ENCODE measurements at places on chromosomes 13 and 19. TPM values are rescaled to one million over a fixed set of nuclear protein-coding genes. Genes with fewer than 3 reads are reported as not detected.

DNA sequence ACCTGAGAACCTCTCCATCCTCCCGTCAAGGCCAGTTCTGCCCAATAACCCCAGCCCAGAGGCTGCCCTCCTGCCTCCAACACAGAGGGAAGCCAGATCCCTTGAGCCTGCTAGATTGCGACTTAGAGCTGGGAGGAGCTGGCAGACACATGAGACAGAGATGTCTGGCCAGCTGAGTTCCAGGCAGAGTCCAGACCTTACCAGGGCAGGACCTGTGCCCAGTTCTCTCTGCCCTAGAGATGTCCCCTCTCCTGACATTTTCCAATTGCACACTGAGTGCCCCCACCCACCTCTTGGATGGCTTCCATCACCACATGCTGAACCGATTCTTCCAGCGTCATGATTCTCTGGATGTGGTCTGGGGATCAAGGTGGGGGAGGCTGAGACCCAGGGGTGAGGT lies 3.0 kb downstream of the HOOK2 start:
- DNase-seq, result no peak

The TYROBP gene
- 0.26 TPM for total RNA-seq

The ZNF787 gene
- 28.7 TPM for total RNA-seq

The RAB3A gene
- total RNA-seq, result 2.0 TPM

DNA sequence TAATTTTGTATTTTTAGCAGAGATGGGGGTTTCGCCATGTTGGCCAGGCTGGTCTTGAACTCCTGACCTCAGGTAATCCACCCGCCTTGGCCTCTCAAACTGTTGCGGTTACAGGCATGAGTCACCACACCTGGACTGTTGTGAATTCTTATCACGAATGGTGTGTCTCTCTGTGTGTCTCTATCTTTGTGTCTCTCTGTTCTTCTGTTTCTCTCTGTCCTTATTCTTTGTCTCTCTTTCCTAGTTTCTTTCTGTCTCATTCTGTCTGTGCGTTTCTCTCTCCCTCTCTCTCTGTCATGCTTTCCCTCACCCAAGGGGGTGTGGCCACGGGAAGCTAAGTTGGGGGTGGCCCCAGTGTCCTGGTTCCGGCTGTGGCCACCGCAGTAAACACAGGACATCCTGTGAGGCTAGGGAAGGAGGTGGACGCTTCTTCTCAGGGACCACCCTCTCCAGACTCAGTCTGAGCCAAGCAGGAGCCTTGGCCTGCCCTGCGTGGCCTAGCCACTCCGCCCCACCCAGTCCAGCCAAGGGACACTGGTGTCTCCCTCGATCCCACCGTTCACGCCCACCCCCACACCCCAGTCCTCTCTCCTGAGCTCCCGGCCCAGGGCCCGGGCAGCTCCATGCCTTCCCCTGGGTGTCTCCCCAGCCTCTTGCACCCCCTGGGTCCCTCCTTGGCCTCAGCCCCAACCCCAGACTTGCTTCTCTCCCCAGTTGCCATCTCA lies 3.9 kb upstream of the PRX start:
- no peak for DNase-seq
